ENCODE measurements at places on chromosomes 12 and 14.

DNA sequence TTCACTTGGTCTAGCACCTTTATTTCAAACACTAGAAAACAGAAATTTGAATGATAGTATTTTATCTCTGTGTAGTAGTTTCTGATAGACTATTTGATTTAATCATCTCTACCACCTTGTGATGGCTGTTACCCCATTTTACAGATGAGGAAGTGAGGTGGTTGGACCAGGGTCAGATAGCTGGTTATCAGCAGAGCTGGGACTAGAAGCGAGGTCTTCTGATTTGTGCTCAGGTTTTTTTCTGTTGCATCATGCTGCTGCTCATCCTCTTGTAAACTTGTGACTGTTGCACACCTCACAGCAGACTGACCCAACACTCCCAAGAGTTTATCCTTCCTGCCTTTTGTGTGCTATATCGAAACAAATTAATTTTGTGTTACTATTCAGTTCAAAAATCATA is 10.1 kb upstream of the MANSC4 start:
- no peak for DNase-seq

DNA sequence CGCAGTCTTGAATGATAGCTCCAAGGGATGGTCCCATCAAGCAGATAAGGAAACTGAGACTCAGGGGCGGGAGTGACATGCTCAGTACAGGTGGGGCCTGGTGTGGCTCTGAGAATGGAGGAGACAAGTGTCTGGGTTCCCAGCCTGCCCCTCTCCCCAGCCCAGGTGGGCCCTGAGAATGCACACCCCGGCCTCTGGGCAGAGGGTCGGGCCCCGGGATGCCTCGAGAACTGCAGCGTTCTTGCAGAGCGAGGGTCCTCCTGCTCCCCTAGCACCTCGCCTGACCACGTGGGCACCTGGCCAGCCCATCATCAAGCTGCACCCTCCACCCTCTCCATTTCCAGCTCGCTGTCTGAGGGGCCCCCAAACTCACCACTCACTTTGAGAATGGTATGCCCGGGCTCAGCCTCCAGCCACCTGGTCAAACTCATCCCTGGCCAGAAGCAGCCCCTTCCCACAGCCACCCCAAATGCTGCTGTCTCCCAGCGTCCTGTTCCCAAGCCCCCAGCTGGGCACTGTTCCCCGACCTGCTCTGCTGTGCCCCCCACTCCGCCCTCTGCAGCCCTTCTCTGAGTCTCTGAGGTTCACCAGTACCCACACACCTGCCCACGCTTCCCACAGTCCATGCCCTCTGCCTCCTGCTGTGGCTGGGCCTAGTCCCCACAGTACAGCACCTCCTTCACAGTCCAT is 44.3 kb downstream of the CYP46A1 start:
- peak; percentile 34 for DNase-seq

DNA sequence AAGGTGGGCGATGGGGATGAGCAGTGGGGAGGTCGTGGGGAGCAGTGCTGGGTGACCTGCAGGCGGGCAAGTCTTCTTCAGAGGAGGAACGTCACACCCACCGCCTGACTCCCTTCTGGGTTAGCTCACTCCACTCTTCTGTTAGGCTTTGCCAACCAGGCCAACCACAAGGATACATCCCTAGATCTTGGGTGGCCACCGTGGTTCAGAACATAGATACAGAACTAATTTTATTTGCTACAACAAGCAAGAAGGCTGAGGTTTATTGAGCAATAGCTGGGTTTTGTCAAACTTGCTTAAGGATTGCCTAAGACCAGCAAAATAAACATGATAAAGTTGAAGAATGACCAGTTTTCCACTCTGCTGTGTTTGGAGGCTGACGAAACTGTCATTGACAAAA is 109.4 kb downstream of the DACT1 start:
- DNase-seq = peak; percentile 61

- peak; percentile 83 for DNase-seq
Observed at GRCh38 chr14:21913759-21914158, 240.1 kb upstream of the OR4E1 start.

DNA sequence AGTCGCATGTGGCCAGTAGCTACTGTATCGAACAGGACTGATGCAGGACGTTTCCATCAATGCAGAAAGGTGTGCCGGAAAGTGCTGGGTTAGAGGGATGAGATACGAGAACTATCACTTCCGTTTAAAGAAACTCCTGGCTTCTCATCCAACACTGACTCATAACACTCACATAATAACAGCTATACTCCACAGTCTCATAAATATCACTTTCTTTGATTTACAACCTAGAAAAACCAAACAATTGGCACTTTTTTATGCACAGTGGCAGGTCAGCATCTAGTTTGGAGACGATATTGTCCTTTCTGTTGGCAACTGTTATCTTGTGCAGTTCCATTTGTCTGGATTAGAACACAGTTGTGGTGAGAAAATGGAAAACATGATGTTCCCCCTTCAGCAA is 43.4 kb downstream of the SLC25A21 start:
- no peak for DNase-seq

DNA sequence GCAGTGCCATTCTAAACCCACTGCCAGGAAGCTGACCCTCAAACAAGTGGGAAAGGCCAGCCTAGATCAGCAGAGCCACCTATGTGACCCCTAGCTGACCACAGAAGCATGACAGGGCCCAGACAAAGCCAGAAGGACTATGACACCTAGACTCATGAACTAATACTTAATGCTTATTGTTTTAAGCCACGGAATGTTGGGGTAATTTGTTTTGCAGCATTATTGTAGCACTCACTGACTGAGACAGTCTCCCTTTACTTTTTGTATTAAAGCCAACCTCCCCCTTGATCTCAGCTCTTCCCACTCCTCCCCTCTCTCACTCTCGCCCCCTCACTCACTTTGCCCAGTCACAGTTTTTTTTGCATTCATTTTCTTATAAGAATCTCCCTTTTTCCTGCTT is 186.4 kb downstream of the RBM19 start:
- DNase-seq = no peak

DNA sequence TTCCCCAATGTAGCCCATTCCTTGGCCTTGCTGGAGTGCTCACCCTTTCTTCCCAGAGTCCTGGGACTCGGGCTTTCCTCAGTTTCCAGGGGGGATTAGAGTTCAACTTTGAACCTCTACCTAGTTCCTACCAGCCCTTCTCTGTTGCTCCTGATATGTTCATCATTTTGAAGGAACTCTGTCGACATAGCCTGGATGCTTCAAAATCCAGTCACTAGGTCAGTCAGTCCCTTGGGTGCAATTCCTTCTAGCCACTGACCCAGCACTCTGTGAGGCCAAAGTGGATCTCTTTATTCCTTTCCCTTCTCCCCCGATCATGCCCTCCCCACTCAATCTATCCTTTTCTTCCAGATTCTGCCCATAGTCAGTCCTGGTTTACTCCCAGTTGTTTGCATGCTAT is 72.3 kb upstream of the TMCC3 start:
- DNase-seq = no peak

- no peak for DNase-seq
Observed at GRCh38 chr12:132465269-132466190, 24.4 kb upstream of the FBRSL1 start.

- peak; percentile 23 for DNase-seq
Observed at GRCh38 chr14:68800390-68800789, 7.5 kb upstream of the ZFP36L1 start.

GRCh38 chr12:26293612-26294011 is 98.2 kb downstream of the SSPN start:
- DNase-seq = no peak
